ENCODE measurements at places on chromosomes 2 and 18.

GRCh38 chr2:221204699-221205098 is 367.4 kb downstream of the EPHA4 start:
- DNase-seq = peak; percentile 83

DNA sequence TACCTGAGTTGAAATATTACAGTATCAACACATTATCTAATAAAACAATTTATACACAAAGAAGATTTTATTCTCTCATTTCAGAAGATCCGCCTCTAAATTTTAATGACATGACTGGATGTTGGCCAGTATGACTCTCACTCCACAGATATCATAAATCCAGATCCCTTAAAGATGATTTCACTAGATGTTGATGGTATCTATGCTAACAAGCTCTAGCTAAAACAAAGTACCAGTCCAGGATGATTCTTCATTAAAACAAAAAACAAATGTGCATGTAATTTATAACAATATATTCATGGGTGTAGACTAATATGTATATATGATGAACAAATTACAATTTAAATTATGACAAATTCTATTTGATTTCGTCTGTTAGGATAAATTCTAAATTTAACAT is 708.4 kb downstream of the SATB2 start:
- DNase-seq = no peak

DNA sequence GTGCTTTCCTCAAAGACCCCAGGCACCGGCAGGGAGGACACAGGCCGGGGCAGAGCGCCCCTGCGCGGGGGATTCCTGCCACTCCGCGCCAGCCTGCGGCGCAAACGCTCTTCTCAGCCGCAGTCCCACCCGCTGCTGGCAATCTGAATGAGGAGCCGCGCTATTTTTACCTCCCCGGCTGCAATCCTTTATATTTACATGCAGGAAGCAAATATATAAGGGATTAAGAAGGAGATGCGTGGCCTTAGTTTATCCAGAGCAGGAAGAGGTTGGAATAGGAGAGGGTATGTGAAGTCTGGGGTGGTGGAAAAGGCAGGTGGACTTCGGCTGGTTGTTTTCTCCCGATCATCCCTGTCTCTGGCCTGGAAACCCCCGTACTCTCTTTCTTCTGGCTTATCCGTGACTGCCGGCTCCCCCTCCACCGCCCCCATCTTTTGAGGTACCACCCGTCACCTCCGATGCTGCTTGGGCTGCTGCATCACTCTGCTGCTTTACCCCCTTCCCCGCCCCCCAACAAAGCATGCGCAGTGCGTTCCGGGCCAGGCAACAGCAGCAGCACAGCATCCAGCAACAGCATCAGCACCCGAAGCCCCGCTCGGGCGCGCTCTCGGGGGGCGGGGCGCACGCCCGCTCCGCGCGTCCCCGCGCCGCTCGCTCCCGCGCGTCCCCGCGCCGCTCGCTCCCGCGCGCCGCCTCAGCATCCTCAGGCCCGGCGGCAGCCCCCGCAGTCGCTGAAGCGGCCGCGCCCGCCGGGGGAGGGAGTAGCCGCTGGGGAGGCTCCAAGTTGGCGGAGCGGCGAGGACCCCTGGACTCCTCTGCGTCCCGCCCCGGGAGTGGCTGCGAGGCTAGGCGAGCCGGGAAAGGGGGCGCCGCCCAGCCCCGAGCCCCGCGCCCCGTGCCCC is at the start of gene ADAM23:
ADAM23 (plus strand) TSS at position 700 of the 902 bp plus-strand sequence. CDS start 335 bp downstream, outside the sequence.
- DNase-seq = peak; percentile 26

DNA sequence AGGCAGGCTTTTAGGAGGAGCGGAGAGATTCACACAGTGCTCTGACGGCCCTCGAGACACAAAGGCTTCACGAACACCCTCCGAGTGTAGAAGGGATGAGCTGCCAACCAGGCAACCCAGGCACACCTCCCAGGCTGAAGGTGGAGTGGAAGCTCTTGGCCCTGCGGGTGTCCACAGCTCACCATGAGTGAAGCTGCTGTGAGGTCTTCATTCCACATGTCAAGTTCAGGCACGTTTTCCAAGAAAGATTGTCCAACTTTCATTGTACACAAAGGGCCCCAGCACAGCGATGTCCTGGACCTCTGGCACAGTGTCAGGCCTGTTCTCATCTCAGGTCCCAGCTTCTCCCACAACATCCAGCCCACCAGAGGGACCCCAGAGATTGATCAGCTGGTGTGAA is 13.4 kb downstream of the PARD6G start:
- no peak for DNase-seq

GRCh38 chr2:237154082-237154638 is 68.5 kb downstream of the COPS8 start:
- peak; percentile 41 for DNase-seq

DNA sequence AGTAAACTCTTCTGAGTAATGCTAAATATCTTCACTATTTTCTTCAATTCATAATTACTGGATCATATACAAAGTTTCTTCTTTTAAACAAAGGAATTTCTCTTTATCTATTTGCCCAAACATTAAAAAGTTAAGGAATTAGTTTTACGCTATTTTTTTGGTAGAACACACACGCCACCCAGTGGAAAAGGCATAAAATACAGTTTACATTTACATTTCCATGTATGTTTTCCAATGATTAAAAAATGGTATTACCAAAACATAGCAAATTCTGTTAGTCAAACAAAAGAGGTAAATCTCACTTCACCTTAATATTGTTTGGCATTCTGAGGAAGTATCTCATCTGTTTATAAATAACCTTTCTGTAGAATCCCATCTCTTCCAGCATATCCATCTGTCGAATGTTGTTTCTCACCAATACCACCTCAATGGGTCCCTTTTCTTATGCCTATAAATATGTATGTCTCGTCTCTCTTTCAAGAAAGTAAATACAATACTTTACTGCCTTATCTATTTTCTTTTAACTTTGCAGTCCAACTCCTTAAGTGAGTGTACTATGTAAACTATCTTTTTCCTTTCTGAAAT is 7.2 kb downstream of the BOLL start:
- no peak for DNase-seq

GRCh38 chr2:239138610-239139009 is 262.2 kb downstream of the HDAC4 start:
- no peak for DNase-seq

DNA sequence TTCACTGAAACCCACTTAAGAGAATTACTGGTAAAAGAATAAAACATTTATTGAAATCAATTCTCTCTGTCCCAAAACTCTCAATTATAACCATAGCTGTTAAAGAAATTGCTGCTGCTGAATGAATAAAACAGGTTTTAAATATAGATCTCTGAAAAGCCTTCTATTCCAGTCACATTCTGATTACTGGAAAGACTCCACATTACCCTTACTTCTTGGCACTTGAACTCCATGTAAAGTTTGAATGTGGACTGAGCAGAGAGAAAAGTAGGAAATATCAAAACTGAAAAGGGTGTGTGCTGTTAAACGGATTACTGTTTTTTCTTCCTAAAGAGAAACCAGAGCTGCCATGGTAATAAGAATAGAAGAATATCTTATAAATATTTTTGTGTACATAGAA is 655.3 kb upstream of the SETBP1 start:
- DNase-seq = no peak

DNA sequence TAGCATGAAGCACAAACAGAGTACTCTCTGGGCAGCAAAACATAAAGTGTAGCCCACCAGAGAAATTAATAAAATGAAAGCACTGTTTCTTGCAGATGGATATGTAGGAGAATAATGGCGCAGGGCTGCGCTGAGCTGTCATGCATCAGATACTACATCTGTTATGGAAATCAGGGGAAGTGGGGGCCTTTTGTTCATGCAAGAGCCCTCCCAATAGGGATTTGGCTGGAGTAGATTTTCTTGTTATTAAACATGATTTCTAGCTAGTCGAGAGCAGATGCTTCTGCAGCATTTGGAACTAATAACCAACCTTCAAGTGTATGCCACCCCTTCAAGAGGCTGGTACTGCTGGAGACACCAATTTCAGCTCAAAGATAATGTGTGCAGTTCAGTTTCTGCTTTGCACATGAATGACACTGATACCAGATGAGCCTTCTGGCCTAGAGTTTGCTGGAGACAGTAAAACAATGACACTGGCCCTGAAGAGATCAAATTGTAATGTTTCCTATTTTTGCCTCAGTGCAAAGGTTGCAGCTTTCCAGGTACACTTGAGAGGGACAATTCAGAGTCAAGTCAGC is 58.0 kb downstream of the RND3 start:
- DNase-seq = no peak

Data from SHP77 (cell line).